Activated CD4-positive, alpha-beta T cell treated with anti-CD3 and anti-CD28 coated beads for 36 hours (primary cell): ENCODE measurements at places on chromosomes 1 and 21. TPM values are rescaled to one million over a fixed set of nuclear protein-coding genes. Genes with fewer than 3 reads are reported as not detected.

GRCh38 chr1:100874433-100874832 is 20.2 kb downstream of the EXTL2 start:
- DNase-seq = no peak

DNA sequence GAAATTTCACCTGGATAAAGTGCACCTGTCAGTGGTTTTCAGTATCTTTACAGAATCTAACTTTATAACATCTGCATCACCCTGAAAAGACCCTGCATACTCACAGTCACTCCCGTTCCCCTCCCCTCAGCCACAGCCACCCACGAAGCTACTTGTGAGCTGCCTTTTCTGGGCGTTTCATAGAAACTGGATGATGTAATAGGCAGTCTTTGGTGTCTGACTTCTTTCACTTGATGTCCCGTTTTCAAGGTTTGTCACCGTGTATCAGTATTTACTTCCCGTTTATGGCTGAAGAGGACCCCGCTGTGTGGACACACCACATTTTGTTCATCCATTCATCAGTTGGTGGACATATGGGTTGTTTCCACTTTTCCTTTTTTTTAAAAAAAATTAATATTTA is 47.8 kb upstream of the LRRC3 start:
- DNase-seq = peak; percentile 68

GRCh38 chr1:164772635-164773034 is 213.7 kb downstream of the PBX1 start:
- DNase-seq = peak; percentile 28

DNA sequence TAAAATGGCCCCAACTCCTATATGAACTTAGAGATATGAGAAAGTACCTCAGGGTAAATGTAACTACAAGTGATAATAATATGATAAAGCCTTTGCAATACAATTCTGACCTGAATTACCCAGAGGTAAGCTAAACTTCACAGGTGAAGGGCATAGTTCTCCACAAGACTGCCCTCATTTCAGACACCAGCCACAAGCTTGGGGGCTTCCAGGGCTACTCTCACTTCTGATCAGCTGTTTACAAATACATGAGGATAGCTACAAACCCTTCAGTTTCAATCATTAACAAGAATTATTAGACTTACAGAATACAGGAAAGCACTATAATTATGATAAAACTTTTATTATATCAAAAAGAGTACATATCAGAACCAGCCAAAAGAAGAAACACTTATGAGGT is 18.7 kb upstream of the DPH5 start:
- no peak for DNase-seq

TEKT2 gene
- total RNA-seq = not detected

FCRL6 gene
- total RNA-seq = not detected

CHODL gene
- not detected for total RNA-seq

C1orf35 gene
- total RNA-seq = 14.6 TPM

KRTAP19-2 gene
- total RNA-seq = not detected
